ENCODE measurements at places on chromosomes 12 and 14.

- DNase-seq = peak; percentile 33
Measured at GRCh38 chr12:62799126-62799736, 135.7 kb downstream of the PPM1H start.

GRCh38 chr12:120972870-120973543 is 5.3 kb upstream of the HNF1A start:
- DNase-seq = no peak

DNA sequence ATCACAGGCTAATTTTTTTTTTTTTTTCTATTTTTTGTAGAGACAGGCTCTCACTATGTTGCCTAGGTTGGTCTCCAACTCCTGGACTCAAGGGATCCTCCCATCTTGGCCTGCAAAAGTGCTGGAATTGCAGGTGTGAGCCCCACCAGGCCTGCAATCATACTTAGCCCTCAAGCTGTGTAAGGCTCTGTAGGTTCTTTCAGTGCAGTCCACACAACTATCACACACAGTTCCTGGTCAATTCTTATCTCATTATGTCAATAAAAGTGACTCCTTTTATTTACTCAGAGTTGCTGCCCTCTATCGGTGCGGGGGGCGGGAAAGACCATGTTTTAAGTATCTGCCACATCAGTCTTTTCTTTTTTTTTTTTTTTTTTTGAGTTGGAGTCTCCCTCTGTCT is 29.0 kb downstream of the SLC2A3 start:
- DNase-seq = no peak

GRCh38 chr12:31353750-31354708 is 28.1 kb upstream of the SINHCAF start:
- DNase-seq = no peak

DNA sequence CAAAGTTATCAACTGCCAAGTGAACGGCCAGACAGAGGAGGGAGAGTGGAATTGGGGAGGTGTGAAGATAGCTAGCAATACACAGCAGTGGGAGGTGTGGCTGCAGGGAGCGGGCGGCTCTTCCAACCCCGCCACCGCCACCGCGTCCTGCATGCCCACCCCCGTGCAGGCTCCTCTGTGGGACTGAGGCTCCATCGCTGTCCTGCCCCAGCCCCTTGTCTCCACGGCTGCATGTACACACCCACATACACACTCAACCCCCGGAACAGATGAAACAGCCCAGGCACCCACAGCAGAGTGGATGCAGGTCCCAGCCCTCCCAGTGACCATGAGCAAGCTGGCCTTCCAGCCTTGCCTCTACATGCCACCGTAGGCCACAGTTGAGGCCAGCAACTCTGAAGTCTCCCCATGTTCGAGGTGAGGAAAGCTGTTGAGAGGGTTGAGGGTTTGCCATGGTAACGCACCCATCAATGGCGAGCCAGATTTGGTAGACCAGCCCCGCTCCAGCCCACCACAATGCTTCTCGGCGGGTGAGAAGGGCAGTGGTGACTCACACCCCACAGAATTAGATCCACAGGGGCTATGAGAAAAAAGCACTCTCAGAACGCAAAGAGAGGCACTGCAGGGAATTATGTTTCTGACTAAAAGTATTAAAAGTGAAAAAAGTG is 39.3 kb downstream of the PITPNM2 start:
- no peak for DNase-seq

All from stimulated activated CD4-positive, alpha-beta T cell treated with anti-CD3 and anti-CD28 coated beads, Interleukin-1b, Interleukin-23, amount 100 ng/mL, for 1 hour (primary cell).